ENCODE measurements at places on chromosomes 2 and 18. TPM values are rescaled to one million over a fixed set of nuclear protein-coding genes. Genes with fewer than 3 reads are reported as not detected.

Gene KLHL29
- total RNA-seq: 1.3 TPM

Gene CHAC2
- total RNA-seq: 7.0 TPM

Gene MC4R
- not detected for total RNA-seq

Gene SULT1C4
- total RNA-seq: not detected

Gene MYOM1
- total RNA-seq: 4.1 TPM

Gene IL1RL1
- total RNA-seq: not detected

Gene VAMP5
- total RNA-seq: 11.4 TPM

Gene PPP1R1C
- total RNA-seq: not detected

Gene UCN
- total RNA-seq: 1.2 TPM

Gene LHCGR
- total RNA-seq: not detected

All from activated B cell treated with CpG ODN at 0.5 μM for 24 hours (primary cell).